ENCODE measurements at places on chromosomes 1 and 21. TPM values are rescaled to one million over a fixed set of nuclear protein-coding genes. Genes with fewer than 3 reads are reported as not detected.

DNA sequence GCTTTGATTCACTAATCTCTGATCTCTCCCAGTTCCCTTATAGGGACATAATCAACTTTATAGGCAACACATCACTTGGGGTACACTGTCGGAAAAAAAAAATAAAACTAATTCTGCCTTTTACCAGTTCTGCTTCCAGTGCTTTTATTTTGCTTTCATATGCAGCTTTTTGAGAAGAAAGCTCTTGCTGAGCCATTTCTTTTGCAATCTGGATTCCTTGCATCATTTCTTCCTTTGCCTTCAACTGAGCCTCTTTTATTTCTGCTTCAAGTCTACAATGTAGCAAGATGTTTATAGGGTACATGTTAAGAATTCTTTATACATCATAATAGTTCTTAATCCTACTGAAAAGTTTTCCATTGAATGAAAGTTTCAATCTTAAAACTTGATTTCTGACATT lies 30.6 kb downstream of the KIF14 start:
- H3K4me3 ChIP-seq: no peak overlapping the region
- no peaks in the 10 kb centered on the region for H3K27me3 ChIP-seq
- H3K36me3 ChIP-seq: no peaks in the 10 kb centered on the region
- H3K4me1 ChIP-seq: no peaks in the 10 kb centered on the region
- DNase-seq: no peak

DNA sequence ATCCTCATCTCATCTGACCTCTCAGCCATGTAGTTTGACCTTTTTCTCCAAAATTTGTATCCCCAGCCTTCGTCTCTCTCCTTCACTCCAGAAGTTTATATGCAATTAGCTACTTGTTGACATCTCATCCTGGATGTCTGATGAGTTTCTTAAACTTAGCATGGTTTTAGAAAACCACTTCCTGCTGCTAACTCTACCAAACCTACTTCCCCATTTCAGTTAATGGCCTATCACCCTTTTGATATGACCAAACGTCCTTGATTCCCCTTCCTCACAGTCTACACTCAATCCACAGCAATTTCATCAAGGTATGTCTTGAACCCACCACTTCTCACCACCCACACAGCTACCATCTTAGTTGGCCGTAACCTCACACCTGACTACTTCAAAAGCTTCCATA lies 121.9 kb downstream of the LRRC40 start:
- DNase-seq: no peak
- no peak overlapping the region for H3K27ac ChIP-seq
- no peaks in the 10 kb centered on the region for H3K27me3 ChIP-seq
- H3K36me3 ChIP-seq: no peaks in the 10 kb centered on the region

DNA sequence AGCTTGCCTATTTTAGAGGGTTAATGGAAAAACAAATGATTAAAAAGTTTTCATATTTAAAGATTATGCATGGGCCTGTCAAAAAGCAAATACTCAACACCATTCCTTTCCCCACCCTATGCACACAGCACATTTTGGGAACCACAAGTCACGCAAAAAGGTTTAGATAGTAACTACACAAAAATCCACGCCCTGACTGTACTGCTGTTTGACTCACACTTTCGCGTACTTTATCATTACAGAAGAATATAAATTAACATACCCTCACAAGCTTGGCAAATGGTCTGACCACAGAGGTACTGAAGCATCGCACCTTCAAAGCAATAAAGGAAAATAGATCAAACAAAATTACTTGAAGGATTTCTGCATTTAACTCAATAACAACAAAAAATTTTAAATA lies 1.4 kb downstream of the ATP5PO start:
- peak overlapping the region; percentile 75 for H3K4me3 ChIP-seq
- H3K36me3 ChIP-seq: peaks cover 24% of the 10 kb centered on the region
- peaks cover 32% of the 10 kb centered on the region for H3K4me1 ChIP-seq
- DNase-seq: no peak
- no peak overlapping the region for H3K27ac ChIP-seq

Gene PCAT6
- not detected for total RNA-seq

GRCh38 chr1:17579951-17580939 lies 40.7 kb downstream of the ARHGEF10L start:
- DNase-seq: peak; percentile 66
- H3K4me3 ChIP-seq: peak overlapping the region; percentile 38
- peaks cover 81% of the 10 kb centered on the region for H3K4me1 ChIP-seq
- H3K36me3 ChIP-seq: peaks cover 12% of the 10 kb centered on the region
- no peaks in the 10 kb centered on the region for H3K27me3 ChIP-seq
- H3K27ac ChIP-seq: peak overlapping the region; percentile 73

DNA sequence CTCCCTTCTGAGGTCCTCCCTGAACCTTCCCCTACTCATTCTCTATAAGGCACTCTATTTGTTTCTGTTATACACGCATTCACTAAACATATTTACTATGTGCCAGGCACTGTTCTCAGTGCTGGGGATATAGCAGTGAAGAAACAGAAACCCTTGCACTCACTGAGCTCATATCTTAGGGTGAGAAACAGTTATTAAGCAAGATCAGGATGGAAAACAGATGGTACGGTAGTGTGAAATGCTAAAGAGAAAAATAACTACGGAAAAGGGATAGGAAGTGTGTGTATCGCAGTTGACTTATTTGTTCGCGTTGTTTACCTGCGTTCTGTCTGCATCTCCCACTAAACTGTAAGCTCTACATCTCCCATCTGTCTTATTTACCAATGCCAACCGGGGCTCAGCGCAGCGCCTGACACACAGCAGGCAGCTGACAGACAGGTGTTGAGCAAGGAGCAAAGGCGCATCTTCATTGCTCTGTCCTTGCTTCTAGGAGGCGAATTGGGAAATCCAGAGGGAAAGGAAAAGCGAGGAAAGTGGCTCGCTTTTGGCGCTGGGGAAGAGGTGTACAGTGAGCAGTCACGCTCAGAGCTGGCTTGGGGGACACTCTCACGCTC lies 572 bp downstream of the CYB5RL start:
- H3K4me1 ChIP-seq: peaks cover 44% of the 10 kb centered on the region
- H3K4me3 ChIP-seq: peak overlapping the region; percentile 99
- no peaks in the 10 kb centered on the region for H3K27me3 ChIP-seq
- DNase-seq: no peak
- H3K36me3 ChIP-seq: peaks cover 27% of the 10 kb centered on the region

DNA sequence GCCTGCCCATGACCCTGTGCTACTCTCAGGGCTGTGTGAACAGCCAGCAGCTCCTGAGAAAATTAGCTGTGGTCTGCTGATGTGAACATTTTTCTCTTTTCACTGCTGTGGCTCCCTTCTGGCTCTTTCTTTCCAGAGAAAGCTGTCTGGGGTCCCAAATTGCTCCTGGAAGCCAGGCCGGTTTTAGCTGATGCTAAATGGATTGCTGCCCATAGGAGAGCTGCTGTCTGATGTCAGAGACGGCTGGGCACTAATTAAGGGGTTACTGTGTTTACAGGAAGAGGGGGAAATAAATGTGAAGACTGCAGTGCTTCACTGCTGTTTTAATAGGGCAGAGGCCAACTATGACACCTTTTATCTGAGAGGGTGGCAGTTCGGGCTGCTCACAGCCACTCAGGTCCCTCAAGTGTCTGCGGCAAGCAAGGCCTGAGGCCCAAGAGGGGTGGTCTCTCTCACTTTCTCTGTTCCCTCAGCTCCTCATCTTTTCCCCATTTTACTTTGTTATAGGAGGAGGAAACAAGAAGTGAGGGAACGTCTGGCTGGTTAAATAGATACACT lies 106.0 kb upstream of the GNG12 start:
- H3K36me3 ChIP-seq: no peaks in the 10 kb centered on the region
- no peak overlapping the region for H3K27ac ChIP-seq
- no peak overlapping the region for H3K4me3 ChIP-seq
- no peaks in the 10 kb centered on the region for H3K27me3 ChIP-seq
- H3K4me1 ChIP-seq: no peaks in the 10 kb centered on the region

Gene KLHDC7A
- total RNA-seq: 8.9 TPM

Gene PLA2G2C
- total RNA-seq: 1.3 TPM

- no peaks in the 10 kb centered on the region for H3K27me3 ChIP-seq
- no peak for DNase-seq
- no peaks in the 10 kb centered on the region for H3K4me1 ChIP-seq
- H3K27ac ChIP-seq: no peak overlapping the region
These were observed 55.3 kb upstream of the HSPA13 start for GRCh38 chr21:14438211-14438610.

Gene TAL1
- under 0.01 TPM for total RNA-seq

DNA sequence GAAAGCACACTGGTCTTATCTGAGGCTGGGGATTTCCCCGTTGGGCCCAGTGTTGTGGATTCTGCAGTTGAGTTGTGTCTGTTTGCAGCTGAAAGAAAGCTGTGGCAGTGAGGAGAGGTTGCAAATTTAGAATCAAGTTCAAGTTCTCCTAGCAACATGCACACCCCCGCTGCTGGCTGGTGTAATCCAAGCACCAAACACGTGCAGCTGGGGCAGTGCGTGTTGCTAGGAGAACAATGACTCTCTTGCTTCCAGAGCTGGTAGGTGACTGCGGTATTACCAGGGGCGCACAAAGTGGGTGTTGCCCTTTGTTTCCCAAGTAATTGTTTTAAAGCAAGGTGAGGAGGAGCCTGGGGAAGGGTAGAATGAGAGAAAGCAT lies 91.5 kb downstream of the IER5 start:
- no peak overlapping the region for H3K4me3 ChIP-seq
- no peaks in the 10 kb centered on the region for H3K27me3 ChIP-seq
- no peak overlapping the region for H3K27ac ChIP-seq
- DNase-seq: no peak

GRCh38 chr1:151324390-151324930 lies 2.8 kb downstream of the PI4KB start:
- H3K4me1 ChIP-seq: peaks cover 67% of the 10 kb centered on the region
- H3K27me3 ChIP-seq: no peaks in the 10 kb centered on the region
- no peak for DNase-seq
- no peak overlapping the region for H3K4me3 ChIP-seq
- H3K27ac ChIP-seq: no peak overlapping the region
- peaks cover 64% of the 10 kb centered on the region for H3K36me3 ChIP-seq

DNA sequence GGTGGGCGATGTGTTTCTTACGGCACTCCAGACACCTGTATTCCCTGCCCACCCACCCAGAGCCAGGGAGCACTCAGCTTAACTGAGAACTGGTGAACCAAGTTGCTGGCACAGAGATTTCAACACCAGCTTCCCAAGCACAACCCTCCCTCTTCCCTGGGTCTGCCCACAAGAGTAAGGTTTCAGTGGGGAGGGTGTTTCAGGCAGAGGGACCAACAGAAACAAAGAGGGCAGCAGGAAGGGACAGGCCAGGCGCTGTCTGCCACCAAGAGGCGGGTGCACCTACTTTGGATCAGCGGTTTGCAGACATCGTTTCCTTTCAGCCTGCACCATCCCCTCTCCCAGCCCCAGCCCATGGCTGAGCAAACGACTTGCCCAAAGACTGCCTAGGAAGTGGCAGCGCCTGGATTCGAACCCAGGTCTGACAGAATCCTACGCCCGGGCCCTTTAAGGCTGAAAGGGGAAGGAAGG lies 21.9 kb upstream of the ALDH4A1 start:
- H3K27ac ChIP-seq: no peak overlapping the region
- DNase-seq: no peak
- H3K27me3 ChIP-seq: no peaks in the 10 kb centered on the region
- peaks cover 15% of the 10 kb centered on the region for H3K36me3 ChIP-seq
- no peak overlapping the region for H3K4me3 ChIP-seq

- H3K27ac ChIP-seq: no peak overlapping the region
- no peak for DNase-seq
- no peaks in the 10 kb centered on the region for H3K27me3 ChIP-seq
These were observed 127.0 kb downstream of the MRPS6 start for GRCh38 chr21:34200288-34200905.

Gene FCRL4
- not detected for total RNA-seq

Gene BTBD19
- total RNA-seq: 0.89 TPM

Gene TTC24
- total RNA-seq: not detected

GRCh38 chr1:92872719-92873118 lies 40.9 kb downstream of the RPL5 start:
- H3K4me1 ChIP-seq: peaks cover 12% of the 10 kb centered on the region
- no peak for DNase-seq
- peaks cover 7% of the 10 kb centered on the region for H3K36me3 ChIP-seq
- no peaks in the 10 kb centered on the region for H3K27me3 ChIP-seq
- no peak overlapping the region for H3K4me3 ChIP-seq

- H3K4me1 ChIP-seq: no peaks in the 10 kb centered on the region
- no peak overlapping the region for H3K4me3 ChIP-seq
- H3K27me3 ChIP-seq: no peaks in the 10 kb centered on the region
- DNase-seq: no peak
- no peak overlapping the region for H3K27ac ChIP-seq
These were observed 90.7 kb downstream of the ST6GALNAC5 start for GRCh38 chr1:76957961-76958360.

DNA sequence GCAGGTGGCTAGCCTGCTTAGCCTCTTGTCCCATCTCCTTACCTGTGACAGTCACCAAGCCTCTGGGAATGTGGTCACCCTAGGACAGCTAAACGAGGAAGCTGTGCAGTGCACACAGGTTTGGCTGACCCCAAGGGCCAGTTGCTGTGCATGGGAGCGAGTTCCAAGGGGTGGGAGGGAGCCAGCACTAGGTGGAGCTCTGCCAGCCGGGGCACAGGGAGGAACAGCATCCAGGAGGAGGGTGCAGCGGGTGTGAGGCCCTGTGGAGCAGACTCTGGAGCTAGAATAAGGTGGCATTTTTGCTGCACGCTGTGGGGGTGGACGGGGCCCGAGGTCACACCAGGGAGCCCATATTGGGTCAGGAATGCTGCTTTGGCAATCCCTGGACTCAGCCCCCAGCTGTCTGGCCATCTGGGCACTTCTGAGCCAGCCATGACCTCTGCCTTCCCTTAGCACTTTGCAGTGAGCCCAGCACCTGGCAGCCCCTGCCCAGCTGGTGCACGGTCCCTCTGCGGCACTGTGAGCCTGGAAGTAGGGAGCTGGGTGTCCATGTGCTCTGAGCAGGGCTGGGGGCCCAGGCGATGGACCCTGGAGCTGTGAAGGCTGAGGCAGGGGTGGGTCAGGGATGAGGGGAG lies 8.7 kb downstream of the PDXK start:
- DNase-seq: peak; percentile 42
- peaks cover 73% of the 10 kb centered on the region for H3K4me1 ChIP-seq
- no peaks in the 10 kb centered on the region for H3K27me3 ChIP-seq
- H3K36me3 ChIP-seq: peaks cover 13% of the 10 kb centered on the region

DNA sequence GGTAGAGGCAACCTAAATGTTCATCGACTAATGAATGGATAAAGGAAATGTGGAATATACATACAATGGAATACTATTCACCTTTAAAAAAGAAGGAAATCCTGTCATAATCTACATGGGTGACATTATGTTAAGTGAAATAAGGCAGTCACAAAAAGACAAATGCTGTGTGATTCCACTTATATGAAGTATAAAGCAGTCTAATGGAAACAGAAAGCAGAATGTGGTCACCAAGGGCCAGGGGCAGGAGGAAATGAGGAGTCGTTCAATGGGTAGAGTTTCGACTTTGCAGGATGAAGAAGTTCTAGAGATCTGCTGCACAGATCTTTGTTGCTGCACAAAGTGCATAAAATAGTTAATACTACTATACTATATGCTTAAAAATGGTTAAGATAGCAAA lies 7.8 kb downstream of the DIPK1A start:
- no peaks in the 10 kb centered on the region for H3K36me3 ChIP-seq
- no peak for DNase-seq
- no peaks in the 10 kb centered on the region for H3K27me3 ChIP-seq
- no peak overlapping the region for H3K4me3 ChIP-seq

All from stomach (tissue), 19 donors.